Caco-2 (cell line): ENCODE measurements at places on chromosomes 6 and 20. TPM values are rescaled to one million over a fixed set of nuclear protein-coding genes. Genes with fewer than 3 reads are reported as not detected.
A peak's percentile ranks its signal among the peaks of the same experiment; 100 is the strongest.

DNA sequence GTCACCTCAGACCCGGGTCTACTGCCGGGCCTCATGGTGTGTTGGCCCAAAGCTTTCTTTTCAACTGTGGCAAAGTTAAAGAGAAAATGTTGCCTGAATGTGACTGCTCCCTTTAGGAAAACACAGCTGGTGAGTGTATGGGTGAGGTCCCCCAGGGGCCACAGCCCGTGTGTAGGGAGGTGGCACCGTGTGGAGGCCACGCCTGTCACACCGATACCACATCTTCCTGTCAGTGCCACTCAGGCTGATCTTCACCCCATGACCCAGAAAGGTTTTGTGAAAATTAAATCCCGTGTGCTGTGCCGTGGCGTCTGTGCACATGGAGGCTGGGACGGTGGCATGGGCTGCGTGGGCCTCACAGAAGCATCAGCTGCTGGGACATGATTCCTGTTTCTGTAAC lies 10.7 kb upstream of the ADRM1 start:
- H3K27me3 ChIP-seq = no peaks in the 10 kb centered on the region
- H3K27ac ChIP-seq = no peak overlapping the region
- H3K4me3 ChIP-seq = no peak overlapping the region
- peaks cover 7% of the 10 kb centered on the region for H3K36me3 ChIP-seq

ZBP1 gene
- not detected in 2 replicates for total RNA-seq

GRCh38 chr20:47764154-47764733 lies 21.0 kb downstream of the SULF2 start:
- H3K4me1 ChIP-seq = 0 out of 2 replicates have a peak, but pooled peaks cover 3% of the 10 kb centered on the region
- H3K36me3 ChIP-seq = no peaks in the 10 kb centered on the region
- H3K27me3 ChIP-seq = no peaks in the 10 kb centered on the region
- no peak overlapping the region for H3K4me3 ChIP-seq
- peak; percentile 50 for DNase-seq
- no peak overlapping the region for H3K27ac ChIP-seq

OR10C1 gene
- total RNA-seq = not detected in 2 replicates

DNA sequence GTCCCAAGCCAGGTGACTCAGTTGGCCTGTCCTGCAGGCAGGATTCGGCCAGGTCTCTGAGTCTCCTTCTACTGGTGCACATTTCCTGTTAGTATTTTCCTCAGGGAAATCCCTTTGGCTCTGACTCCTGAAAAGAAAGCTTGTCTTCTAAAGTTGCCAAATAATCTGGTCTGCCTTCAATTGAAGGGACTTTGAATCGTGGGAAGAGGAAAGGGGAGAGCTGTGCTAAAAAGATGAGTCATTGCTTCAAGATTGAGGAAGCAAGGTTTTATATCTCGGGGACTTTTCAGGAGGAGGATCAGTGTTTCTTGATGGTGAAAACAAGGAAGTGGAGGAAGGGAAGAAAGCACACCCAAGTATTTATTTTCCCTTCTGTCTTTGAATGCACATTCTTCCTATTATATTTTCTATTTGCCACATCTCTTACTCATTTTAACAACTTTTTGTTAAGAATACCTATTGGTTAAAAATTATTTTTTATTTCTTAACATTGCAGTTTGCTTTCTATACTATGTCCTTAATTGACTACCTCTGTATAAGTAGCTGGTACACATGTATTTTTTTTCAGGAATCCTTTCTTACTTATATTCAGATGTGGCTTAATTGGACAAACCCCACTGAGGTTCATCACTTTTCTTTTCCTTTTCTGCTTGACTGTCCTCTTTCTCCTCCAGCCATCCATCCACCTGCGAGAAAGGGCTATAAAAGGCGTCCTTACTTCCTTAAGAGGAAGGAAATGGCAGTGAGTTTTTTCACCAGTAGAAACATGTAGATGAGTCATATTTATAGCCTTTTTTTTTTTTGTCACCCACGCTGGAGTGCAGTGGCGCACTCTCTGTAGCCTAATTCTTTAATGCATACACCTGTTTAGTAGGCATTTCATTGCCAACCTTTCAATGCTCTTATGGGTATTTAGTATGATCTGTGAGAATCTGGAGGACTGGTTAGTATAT lies 15.0 kb upstream of the IFNGR1 start:
- DNase-seq = no peak
- H3K27ac ChIP-seq = peak overlapping the region; percentile 21
- peaks cover 51% of the 10 kb centered on the region for H3K4me1 ChIP-seq
- H3K36me3 ChIP-seq = no peaks in the 10 kb centered on the region

DNA sequence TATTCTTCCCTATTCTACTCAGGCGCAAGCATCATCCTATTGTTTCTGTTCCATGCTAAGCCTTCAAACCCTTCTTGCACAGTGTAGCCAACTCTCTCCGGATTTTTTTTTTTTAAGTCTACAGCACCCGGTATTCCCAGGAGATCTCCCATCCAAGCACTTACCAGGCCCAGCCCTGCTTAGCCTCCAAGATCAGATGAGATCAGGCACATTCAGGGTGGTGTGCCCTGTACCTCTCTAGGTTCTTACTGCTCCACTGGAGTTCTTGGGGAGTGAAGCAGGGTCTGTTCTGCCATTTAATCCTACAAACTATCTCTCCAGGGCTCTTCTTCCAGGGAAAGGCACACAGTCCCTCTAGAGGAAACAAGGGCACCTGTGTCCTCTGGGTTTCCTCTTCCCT lies 14.9 kb upstream of the NUP153 start:
- H3K27me3 ChIP-seq = no peaks in the 10 kb centered on the region
- H3K36me3 ChIP-seq = no peaks in the 10 kb centered on the region
- peak overlapping the region; percentile 98 for H3K27ac ChIP-seq
- no peak for DNase-seq
- peaks cover 45% of the 10 kb centered on the region for H3K4me1 ChIP-seq
- no peak overlapping the region for H3K4me3 ChIP-seq

DNA sequence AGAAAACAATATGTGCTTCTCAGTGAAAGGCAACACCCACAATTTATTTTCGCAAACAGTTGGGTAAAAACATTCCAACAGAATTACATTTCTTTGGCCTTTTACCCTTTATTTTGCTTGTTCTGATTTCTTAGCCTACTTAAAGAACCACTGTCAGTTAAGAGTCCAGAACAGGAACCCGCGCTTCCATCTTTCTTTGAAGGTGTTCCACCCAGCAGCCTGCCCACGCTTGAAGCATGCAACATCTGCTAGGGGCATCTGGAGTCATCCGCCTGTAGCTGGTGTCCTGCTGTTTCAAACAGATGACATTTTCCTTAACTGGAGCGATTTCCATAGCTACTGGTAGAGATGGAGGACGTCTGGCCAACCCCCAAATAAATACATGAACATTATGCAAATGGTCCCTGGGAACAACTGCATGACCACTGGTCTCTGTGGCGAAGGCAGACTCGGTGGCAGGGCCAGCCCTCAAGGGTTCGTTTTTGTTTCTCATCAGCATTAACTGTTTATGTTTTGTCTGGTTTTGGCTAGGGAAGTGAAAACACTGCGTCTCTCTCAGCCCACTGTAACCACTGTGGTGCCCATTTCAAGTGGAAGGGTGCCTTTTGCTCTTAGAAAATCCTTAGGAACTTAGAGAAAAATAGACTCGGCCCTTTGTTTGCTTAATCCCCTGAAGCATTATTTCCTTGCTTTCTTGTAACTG lies 51.6 kb downstream of the LAMA4 start:
- peaks cover 11% of the 10 kb centered on the region for H3K4me1 ChIP-seq
- no peak overlapping the region for H3K4me3 ChIP-seq
- DNase-seq = no peak
- no peaks in the 10 kb centered on the region for H3K36me3 ChIP-seq
- H3K27me3 ChIP-seq = no peaks in the 10 kb centered on the region

DNA sequence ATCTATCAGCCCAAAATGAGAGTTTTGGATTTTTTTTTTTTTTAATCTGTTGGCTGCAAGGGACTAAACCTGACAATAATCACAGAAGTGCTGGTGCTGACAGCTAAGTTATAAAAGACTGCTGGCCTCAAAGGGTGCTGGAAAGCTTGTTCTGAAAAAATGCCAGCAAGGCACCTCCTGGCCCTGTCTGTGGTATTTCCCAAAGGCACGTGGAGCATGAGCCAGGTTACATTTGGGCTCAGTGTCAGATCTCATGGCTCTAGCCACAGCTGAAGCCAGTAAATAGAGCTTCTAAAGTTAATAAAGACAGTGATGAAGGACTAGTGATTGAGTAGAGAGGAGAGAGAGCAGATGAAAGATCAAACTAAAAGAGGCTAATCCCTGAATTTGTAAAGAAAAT lies 178.9 kb downstream of the FUT9 start:
- H3K27me3 ChIP-seq = no peaks in the 10 kb centered on the region
- H3K27ac ChIP-seq = peak overlapping the region; percentile 60
- H3K4me3 ChIP-seq = no peak overlapping the region

- no peaks in the 10 kb centered on the region for H3K36me3 ChIP-seq
- no peaks in the 10 kb centered on the region; the same call in none of the 2 replicates for H3K27me3 ChIP-seq
- no peak for DNase-seq
- H3K4me3 ChIP-seq = no peak overlapping the region
- no peak overlapping the region for H3K27ac ChIP-seq
These were observed 50.4 kb downstream of the GNAS-AS1 start for GRCh38 chr20:58800134-58800871.

- H3K27ac ChIP-seq = no peak overlapping the region
- no peaks in the 10 kb centered on the region for H3K4me1 ChIP-seq
- H3K27me3 ChIP-seq = no peaks in the 10 kb centered on the region
- no peak overlapping the region for H3K4me3 ChIP-seq
- H3K36me3 ChIP-seq = no peaks in the 10 kb centered on the region; the same call in 1 of the 2 replicates
These were observed 20.4 kb downstream of the MTO1 start for GRCh38 chr6:73481969-73482368.

- no peaks in the 10 kb centered on the region for H3K27me3 ChIP-seq
- no peak for DNase-seq
- no peaks in the 10 kb centered on the region for H3K4me1 ChIP-seq
- H3K4me3 ChIP-seq = no peak overlapping the region
- H3K27ac ChIP-seq = no peak overlapping the region
These were observed 556.2 kb downstream of the CBLN4 start for GRCh38 chr20:55449091-55449490.

GRCh38 chr20:41200446-41201202 lies 63.3 kb downstream of the PLCG1 start:
- H3K27me3 ChIP-seq = no peaks in the 10 kb centered on the region

- peak within 1 kb of the TSS; percentile 9 for H3K4me3 ChIP-seq
- DNase-seq = peak; percentile 31
- H3K4me1 ChIP-seq = peaks cover 45% of the 10 kb centered on the region
- no peaks in the 10 kb centered on the region for H3K27me3 ChIP-seq
- H3K36me3 ChIP-seq = no peaks in the 10 kb centered on the region
- peak within 1 kb of the TSS; percentile 82 for H3K27ac ChIP-seq
These were observed at the start of gene BNIP5 for GRCh38 chr6:36336779-36337241. TSS of gene BNIP5 (minus strand) at chr6:36336888. CDS start at chr6:36330690, 6,198 bp downstream.

DNA sequence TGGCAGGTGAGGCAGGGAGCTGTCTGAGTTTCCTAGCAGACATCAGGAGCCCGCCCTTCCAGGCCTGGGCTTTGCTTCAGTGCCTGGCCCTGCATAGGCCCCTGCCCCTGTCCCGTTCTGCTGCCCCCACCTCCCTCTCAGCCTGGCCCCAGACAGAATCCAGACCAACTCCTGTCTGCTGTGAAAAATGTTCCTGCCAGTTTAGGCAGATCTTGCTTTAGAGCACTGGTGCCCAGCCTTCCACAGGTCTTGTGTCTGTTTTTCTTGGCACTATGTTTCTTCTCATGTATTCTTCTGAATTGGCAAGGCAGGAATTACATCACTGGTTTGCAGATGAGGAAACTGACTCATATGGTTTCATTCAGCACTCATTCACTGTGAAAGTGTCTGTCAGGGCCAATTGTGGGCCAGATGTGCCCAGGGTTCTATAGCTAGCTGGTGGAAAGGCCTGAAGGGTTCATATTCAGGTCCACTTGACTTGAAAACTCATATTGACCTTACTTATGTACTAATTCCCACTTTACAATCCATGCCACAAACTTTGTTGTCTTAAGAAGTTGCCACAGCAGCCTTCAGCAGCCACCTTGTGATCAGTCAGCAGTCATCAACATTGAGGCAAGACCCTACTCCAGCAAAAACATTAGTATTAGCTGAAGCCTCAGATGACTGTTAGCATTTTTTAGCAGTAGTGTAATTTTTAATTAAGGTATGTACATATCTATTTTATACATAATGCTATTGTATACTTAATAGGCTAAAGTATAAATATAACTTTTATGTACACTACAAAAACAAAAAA lies 40.5 kb downstream of the HLA-F start:
- peaks cover 1% of the 10 kb centered on the region for H3K27me3 ChIP-seq
- H3K27ac ChIP-seq = no peak overlapping the region
- DNase-seq = no peak
- no peaks in the 10 kb centered on the region for H3K36me3 ChIP-seq
- H3K4me3 ChIP-seq = no peak overlapping the region
- H3K4me1 ChIP-seq = no peaks in the 10 kb centered on the region

FANCE gene
- total RNA-seq = 10.5 and 12.4 TPM in 2 replicates

DNA sequence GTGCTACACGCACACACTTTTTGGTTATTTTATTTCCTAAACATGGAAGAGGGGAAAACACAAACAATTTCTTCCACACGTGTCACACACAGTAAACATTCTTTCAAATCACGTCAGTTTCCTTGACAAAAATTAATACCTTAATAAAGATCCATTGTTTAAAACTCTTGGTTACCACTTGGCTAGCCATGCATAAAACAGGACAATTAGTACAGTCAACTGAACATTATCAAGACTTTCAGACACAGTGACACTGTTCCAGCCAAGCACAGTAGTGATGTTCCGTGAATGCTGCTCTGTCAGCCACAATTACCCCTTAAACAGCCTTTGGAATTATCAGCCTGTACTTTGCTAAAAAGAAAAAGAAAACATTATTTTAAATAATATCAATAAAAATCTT lies 50.8 kb downstream of the GMDS start:
- no peaks in the 10 kb centered on the region for H3K36me3 ChIP-seq
- H3K4me1 ChIP-seq = no peaks in the 10 kb centered on the region
- H3K27ac ChIP-seq = no peak overlapping the region
- H3K27me3 ChIP-seq = no peaks in the 10 kb centered on the region
- no peak for DNase-seq

GRCh38 chr20:58950603-58951002 lies 30.5 kb upstream of the NELFCD start:
- no peak for DNase-seq
- H3K36me3 ChIP-seq = no peaks in the 10 kb centered on the region
- no peak overlapping the region for H3K27ac ChIP-seq
- no peak overlapping the region for H3K4me3 ChIP-seq
- H3K4me1 ChIP-seq = no peaks in the 10 kb centered on the region

DNA sequence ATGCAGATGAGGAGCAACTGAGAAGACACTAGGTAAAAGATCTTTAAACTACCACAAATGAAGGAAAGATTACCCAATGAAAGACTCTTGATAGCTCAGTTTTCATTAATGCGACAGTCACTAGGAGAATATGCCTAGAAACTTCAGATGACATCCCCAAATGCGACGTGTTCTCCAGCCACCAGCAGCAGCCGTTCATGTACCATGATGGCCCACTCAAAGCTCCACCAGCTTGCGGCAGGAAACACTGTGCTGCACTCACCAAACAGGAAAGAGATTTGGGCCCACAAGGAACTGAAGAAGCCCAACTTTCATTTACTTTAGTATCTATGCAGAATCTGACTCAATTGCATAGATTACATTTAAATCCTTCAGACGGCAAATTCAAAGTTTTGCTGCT lies 7.5 kb downstream of the DIDO1 start:
- H3K4me1 ChIP-seq = peaks cover 63% of the 10 kb centered on the region
- H3K27me3 ChIP-seq = no peaks in the 10 kb centered on the region
- peaks cover 1% of the 10 kb centered on the region; the same call in 1 of the 2 replicates for H3K36me3 ChIP-seq

LRRN4 gene
- 17.9 and 19.6 TPM in 2 replicates for total RNA-seq

- H3K27ac ChIP-seq = no peak overlapping the region
- no peaks in the 10 kb centered on the region for H3K27me3 ChIP-seq
- no peak overlapping the region for H3K4me3 ChIP-seq
- H3K36me3 ChIP-seq = peaks cover 2% of the 10 kb centered on the region
- no peak for DNase-seq
These were observed 25.1 kb downstream of the TULP4 start for GRCh38 chr6:158337332-158337731.
